ENCODE measurements at places on chromosomes 16 and 17. TPM values are rescaled to one million over a fixed set of nuclear protein-coding genes. Genes with fewer than 3 reads are reported as not detected.
A peak's percentile ranks its signal among the peaks of the same experiment; 100 is the strongest.

- H3K27ac ChIP-seq: no peak overlapping the region
- no peaks in the 10 kb centered on the region for H3K27me3 ChIP-seq
- peaks cover 45% of the 10 kb centered on the region for H3K36me3 ChIP-seq
- peak; percentile 12 for DNase-seq
These were observed 58.8 kb downstream of the AP2B1 start for GRCh38 chr17:35645923-35646322.

The ZNF319 gene
- total RNA-seq: 11.5 TPM

GRCh38 chr17:78923660-78924453, 1.3 kb downstream of the TIMP2 start:
- no peaks in the 10 kb centered on the region for H3K36me3 ChIP-seq
- H3K27ac ChIP-seq: peak overlapping the region; percentile 61
- H3K4me1 ChIP-seq: peaks cover 41% of the 10 kb centered on the region
- no peak for DNase-seq
- no peaks in the 10 kb centered on the region for H3K27me3 ChIP-seq
- peak overlapping the region; percentile 85 for H3K4me3 ChIP-seq

The SERPINF2 gene
- 0.29 TPM for total RNA-seq

The LHX1 gene
- 11.8 TPM for total RNA-seq
